Skeletal muscle tissue (tissue), 5 donors: ENCODE measurements at places on chromosomes 3 and 15. TPM values are rescaled to one million over a fixed set of nuclear protein-coding genes. Genes with fewer than 3 reads are reported as not detected.

The CEMIP gene
- total RNA-seq: 0.52 TPM

The PLIN1 gene
- total RNA-seq: 39.7 TPM

The SERPINI2 gene
- total RNA-seq: not detected

The ADAMTS9 gene
- 106 TPM for total RNA-seq

The GREM1 gene
- 0.52 TPM for total RNA-seq

The RAB11A gene
- 50.1 TPM for total RNA-seq

The SCAANT1 gene
- total RNA-seq: not detected

The SLC12A1 gene
- not detected for total RNA-seq

The EAF2 gene
- total RNA-seq: 12.5 TPM

The GOLGA8T gene
- total RNA-seq: not detected

The ANKUB1 gene
- not detected for total RNA-seq

The CYP1A2 gene
- not detected for total RNA-seq

The VEPH1 gene
- total RNA-seq: 1.0 TPM

The B3GALNT1 gene
- total RNA-seq: 18.8 TPM

The CYP1A1 gene
- total RNA-seq: not detected

The OTOL1 gene
- total RNA-seq: not detected

The TF gene
- 3.1 TPM for total RNA-seq

The CSTA gene
- total RNA-seq: 0.52 TPM

The STRIT1 gene
- total RNA-seq: 1.0 TPM

The TNFAIP8L3 gene
- 2.1 TPM for total RNA-seq

The LRRN1 gene
- 19.8 TPM for total RNA-seq

The IL17RD gene
- 18.8 TPM for total RNA-seq

The CADM2 gene
- 4.2 TPM for total RNA-seq

The SLC35G2 gene
- 2.1 TPM for total RNA-seq

The EFHB gene
- not detected for total RNA-seq

The KLHL6 gene
- 1.0 TPM for total RNA-seq

The LOXL1 gene
- total RNA-seq: 7.8 TPM

The DPPA2 gene
- total RNA-seq: not detected

The GOLGA6D gene
- total RNA-seq: under 0.01 TPM

The FOXB1 gene
- not detected for total RNA-seq

The DNAH12 gene
- total RNA-seq: 0.52 TPM

The GABRR3 gene
- total RNA-seq: not detected

The DOCK3 gene
- 0.52 TPM for total RNA-seq

The MEX3B gene
- total RNA-seq: 11.0 TPM

The ITIH3 gene
- 2.1 TPM for total RNA-seq

The INSYN1 gene
- total RNA-seq: 2.1 TPM

The STARD5 gene
- total RNA-seq: 2.1 TPM

The LRRC15 gene
- 0.52 TPM for total RNA-seq

The CCDC39 gene
- total RNA-seq: not detected

The ANKRD63 gene
- total RNA-seq: not detected

The WDR93 gene
- not detected for total RNA-seq

The ERICH6 gene
- not detected for total RNA-seq

The TMEM158 gene
- total RNA-seq: 0.52 TPM

The GHRL gene
- 0.52 TPM for total RNA-seq

The CPEB1 gene
- 0.52 TPM for total RNA-seq

The EFCAB12 gene
- not detected for total RNA-seq

The GOLGA8G gene
- total RNA-seq: not detected
